ENCODE measurements at places on chromosomes 1 and 21.

GRCh38 chr21:18819507-18819906, 415.9 kb upstream of the TMPRSS15 start:
- DNase-seq = no peak

- DNase-seq = peak; percentile 11
Observed at GRCh38 chr21:28334407-28334806, 658.3 kb downstream of the LTN1 start.

DNA sequence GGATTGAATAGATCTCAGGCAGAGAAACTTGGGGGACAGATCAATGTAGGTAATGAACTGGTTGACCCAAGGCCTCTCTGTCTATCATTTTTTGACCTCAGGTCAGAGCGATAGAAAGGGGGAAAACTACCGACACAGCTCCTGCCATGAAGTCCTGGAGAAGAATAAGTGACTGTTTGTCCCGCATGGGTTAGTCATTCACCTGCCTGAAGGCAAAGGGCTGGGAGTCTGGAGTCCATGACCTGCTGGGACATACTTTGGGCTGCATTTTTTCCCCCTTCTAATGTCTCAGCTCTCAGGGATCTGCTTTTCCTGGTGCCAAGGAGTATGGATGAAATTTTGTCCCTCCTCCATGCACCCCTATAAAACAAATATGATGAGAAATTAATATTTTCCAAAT, 1.6 kb upstream of the ROR1 start:
- no peak for DNase-seq

DNA sequence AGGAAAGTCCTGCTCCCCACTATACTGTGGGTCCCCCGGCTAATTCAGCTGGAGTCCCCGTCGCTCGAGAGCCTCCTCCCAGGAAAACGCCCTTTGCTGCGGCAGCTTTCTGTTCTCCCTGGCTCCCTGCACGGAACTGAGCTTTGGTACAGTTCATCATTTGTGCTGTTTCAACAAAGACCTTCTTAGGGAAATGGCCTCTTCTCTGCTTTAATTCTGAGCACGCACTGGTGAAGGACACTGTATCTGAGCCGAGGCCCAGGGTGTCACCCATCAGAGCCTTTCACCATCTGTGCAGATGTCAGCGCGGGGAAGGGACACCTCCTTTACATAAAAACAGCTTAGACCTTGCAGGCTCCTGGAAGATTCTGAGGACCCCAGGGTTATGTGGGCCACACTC, 13.5 kb upstream of the PEX10 start:
- DNase-seq = no peak

DNA sequence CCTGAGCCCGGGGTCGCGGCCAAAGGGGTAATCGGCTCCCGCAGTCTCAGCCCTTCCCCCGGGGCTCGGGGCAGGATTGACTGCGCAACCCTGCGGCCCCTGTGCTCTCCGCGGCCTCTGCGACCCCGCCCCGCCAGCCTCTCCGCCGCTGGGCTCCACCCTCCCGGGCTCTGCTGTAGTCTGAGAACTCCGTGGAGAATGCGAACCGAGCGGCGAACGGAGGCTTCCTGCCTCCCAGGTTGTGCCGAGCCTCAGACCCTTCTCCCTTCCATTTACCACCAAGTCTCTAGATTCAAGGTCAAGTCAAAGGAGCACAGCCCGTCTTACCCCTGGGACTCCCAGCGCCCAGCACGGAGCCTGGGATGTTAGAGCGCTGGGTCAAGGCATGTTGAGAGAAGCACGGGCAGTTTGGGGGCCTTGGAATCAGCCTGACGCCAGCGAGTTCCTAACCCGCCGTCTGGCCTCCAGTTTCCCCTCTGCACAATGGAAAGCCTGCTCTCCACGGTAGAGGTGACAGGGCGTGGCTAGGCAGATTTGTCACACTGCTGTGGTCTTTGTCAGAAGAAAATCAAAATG, 3.0 kb downstream of the ATP2B4 start:
- DNase-seq = peak; percentile 66

DNA sequence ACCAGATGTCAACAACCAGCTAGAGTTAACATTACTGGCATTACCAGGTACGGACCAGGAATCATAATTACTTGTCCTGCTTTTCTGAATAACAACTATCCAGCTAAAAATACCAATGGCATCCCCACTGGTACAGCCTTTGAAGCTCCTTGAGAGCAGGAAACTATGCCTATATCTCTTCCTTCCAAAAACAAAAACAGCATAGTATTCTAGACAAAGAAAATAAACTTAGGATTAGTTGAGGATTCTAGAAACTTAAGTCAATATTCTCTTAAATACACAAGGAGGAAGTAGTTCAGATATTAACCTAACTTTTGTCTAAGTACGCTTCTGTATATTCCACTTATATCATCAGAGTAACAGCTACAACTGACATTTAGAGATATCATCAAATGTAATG, 3.0 kb downstream of the FUBP1 start:
- peak; percentile 20 for DNase-seq

DNA sequence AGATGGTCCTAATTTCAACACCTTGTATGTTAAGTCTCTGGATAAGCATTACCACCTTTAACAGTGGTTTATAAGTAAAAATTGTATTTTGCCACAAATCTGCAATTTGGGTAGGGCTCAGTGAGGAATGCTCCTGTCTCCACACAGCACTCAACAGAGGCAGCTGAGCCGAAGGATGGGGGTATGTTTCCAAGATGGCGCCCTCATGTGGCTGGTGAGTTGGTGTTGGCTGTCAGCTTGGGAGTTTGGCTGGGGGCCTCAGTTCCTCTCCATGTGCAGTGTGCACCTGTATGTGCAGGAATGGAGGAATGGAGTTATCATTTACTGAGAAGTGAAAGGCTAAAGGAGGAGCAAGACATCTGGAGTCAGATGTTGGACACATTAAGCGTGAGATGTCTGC, 136.8 kb downstream of the GABPA start:
- DNase-seq = no peak

DNA sequence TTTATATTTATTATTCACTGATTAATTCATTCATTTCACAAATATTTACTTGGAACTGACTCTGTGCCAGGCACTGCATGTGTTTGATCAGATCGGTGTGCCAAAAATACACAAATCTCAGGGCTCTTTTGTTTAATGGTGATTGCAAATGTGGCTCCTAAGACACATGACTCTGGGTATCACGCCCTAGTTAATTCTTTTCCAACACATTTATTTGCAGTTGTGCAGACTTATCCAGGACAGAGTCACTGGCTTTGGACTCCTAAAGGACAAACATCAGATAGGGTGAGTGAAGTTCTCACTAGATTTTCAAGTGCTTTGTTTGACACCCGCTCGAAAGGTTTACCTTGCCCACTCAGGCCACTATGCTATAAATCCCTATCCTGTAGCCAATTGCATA, 335.5 kb downstream of the BARHL2 start:
- no peak for DNase-seq

GRCh38 chr1:225711236-225711937, 58.5 kb upstream of the ENAH start:
- no peak for DNase-seq

DNA sequence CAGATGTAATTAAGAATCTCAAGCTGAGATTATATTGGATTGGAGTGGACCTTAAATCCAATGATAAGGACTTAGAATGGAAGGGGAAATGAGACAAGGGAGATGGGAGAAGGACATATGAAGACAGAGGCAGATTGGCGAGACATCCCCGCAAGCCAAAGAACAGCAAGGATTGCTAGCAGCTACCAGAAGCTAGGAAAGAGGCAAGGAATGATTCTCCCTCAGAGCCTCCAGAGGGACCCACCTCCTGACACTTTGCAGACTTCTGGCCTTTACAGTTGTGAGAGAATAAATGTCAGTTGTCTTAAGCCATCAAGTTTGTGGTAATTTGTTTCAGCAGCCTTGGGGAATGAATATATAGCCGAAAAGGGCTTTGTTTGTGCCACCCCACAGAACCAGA, 20.7 kb downstream of the METTL13 start:
- DNase-seq = no peak

- no peak for DNase-seq
Observed at GRCh38 chr1:167900907-167901306, 13.0 kb downstream of the ADCY10 start.

DNA sequence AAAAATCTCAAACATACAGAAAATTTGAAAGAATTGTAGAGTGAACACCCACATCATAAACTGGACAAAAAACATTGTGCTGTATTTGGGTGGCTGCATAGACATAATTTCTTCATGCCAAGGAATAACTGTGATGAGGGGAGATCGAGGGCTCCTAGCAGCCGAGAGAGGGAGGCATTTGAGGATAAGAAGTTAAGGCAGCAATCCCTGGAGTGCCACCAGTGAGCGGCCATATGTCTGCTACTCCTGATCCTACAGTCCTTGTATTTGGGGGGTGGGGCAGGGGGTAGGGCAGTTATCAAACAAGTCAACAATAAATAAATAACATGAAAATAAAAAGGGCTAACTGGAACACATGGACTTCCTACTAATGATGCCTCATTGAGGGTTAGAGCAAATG, 54.5 kb downstream of the ATP5PO start:
- no peak for DNase-seq

GRCh38 chr1:51154776-51155175, 52.7 kb downstream of the C1orf185 start:
- no peak for DNase-seq

- no peak for DNase-seq
Observed at GRCh38 chr1:183918589-183918988, 113.7 kb downstream of the RGL1 start.

- peak; percentile 83 for DNase-seq
Observed at GRCh38 chr1:150548632-150549495, at the start of gene ADAMTSL4. TSS of gene ADAMTSL4 (plus strand) at chr1:150549408. CDS start at chr1:150552289, 2,881 bp downstream.

DNA sequence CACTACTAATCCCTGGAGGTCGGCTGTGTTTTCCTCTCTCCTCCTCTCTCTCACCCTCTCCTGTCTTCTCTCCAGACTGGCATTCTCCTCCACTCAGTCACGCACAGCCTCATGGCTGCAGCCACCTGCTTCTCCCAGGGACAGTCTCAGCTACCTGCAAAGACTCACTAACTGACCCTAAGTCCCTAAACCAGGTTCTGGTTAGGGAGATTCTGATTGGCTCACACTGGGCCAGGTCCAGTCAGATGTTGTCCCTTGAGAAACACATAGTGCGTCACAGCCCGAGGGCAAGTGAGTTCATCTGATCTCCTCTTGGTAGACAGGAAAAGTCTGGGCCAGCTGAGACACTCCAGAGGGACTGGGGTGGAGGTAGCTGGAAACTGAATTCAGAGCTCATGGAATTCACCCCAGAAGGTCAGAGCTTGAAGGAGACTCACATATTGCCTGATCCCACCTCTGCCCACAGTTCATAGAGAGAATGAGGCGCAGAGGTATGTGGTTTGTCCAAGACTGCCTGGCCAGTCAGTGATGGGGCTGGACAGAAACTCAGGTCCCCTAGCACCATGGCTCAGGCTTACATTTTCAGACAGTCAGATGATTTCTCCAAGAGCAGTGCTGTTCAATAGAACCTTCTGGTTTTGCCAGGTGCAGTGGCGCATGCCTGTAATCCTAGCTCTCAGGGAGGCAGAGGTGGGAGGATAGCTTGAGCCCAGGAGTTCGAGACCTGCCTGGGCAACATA, 40.4 kb upstream of the RPL11 start:
- DNase-seq = peak; percentile 49

Measured in iris pigment epithelial cell (primary cell).